ENCODE measurements at places on chromosomes 2 and 18.

- no peak for DNase-seq
Measured at GRCh38 chr2:189954989-189955388, 107.5 kb downstream of the MSTN start.

- DNase-seq = peak; percentile 46
Measured at GRCh38 chr2:71466301-71467179, 13.2 kb downstream of the DYSF start.

DNA sequence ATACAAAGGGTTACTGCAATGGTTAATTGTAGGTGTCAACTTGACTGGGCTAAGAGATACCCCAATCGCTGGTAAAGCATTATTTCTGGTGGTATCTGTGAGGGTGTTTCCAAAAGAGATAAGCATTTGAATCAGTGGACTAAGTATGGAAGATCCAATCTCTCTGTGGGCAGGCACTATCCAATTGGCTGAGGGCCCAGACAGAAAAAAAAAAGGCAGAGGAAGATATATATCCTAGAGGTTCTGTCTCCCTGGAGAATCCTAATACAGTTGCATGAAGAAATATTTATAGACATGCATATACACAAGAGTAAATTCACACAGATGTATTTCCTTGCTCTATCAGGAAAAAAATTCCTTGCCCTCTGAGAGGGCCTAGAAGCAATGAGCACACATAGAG lies 43.9 kb downstream of the TBC1D8 start:
- DNase-seq = no peak

- DNase-seq = no peak
Measured at GRCh38 chr2:181812106-181812743, 79.3 kb upstream of the ITPRID2 start.

DNA sequence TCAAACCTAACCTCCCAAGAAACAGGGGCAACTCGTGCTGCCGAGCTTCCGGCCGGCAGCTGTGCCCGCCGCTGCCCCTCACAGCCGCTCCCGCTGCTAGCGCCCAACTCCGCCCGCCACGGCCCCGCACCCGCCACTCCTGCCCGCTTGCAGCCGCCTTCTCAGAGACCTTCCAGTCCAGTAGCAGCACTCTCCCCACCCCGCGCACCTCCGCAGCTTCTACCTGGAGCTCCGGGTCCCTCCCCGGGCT lies 722 bp upstream of the C2orf15 start:
- DNase-seq = no peak

DNA sequence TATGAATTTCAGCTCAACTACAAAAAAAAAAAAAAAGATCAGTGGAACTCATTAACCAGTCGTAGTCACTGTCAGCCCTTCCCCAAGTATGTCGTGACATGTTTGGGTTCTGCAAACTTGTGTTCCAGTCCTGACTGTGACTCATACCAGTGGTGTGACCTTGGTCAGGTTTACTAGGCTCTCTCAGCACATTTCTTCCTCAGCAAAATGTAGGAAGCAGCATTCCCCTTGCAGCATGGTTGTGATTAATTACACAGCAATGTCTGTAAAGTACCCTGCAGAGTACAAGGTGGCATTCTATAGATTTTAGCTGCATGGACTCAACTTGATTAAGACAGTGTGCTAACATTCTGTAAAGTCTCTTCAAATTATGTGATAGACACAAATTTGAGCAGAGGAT lies 156.9 kb downstream of the LAMA1 start:
- DNase-seq = peak; percentile 62
